ENCODE measurements at places on chromosomes 6 and 20.

DNA sequence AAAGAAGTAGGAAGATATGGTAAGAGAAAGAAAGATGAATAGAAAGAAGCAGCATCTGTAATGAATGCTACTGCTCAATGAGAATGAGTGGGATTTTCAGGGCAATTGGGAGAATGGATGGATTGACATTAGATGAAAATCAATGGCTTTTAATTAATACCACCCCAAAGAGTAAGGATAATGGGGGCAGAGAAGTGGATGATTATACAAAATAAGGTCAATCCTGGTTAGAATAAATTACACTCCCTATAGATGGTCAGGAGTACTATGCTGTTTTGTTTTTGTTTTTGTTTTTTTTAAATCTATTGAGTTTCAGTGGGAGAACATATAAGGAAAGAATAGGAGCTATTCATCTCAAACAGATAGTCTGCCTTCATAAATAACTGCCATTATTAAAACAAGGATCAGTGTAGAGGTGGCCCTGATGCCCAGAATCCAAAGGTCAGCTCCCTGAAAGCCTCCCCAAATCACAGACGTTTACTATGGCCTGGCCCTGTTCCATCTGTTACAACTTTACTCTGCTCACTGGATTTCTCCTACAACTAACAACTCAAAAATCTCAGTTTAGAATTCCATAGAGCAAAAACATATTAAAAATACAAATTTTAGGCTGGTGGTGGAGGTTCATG, 535.4 kb upstream of the NRSN1 start:
- no peak for DNase-seq

DNA sequence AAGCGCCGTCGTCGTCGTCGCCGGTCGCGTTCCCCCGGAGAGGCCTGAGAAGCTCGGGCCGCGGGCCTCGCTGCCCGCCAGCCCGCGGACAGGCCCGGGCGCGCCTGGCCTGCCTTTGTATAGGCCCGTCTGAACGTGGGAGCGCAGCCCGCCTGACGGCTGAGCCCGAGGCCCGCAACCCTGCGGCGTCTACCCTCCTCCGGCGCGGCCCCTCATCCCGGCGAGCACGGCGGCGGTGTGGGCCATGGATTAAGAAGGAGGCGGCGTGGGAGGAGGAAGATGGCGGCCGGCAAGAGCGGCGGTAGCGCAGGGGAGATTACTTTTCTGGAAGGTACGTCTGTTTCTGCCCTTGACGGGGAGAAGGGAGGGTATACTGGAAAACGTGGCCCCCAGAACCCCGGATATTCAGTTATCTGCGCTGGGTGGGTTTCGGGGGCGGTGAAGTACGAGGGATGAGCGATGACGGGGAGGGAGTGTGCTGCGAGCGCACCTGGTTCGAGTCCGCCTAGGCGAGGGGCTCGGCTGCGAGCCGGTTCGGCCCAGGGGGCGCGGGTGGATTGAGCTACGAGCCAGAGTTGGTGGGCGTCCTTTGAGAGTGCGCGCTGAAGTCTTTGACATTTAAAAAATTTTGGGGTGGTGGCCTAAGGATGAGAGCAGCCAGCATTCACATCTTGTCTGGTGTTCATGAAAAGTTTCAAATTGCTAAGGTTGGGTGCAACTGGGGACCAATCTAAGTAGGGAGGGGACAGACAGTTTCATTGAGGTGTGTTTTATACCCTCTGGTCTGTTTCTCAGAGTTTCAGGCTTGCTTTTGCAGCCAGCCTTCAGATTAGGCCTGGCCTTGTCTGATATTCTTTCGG, 796 bp downstream of the SENP6 start:
- peak; percentile 41 for DNase-seq

DNA sequence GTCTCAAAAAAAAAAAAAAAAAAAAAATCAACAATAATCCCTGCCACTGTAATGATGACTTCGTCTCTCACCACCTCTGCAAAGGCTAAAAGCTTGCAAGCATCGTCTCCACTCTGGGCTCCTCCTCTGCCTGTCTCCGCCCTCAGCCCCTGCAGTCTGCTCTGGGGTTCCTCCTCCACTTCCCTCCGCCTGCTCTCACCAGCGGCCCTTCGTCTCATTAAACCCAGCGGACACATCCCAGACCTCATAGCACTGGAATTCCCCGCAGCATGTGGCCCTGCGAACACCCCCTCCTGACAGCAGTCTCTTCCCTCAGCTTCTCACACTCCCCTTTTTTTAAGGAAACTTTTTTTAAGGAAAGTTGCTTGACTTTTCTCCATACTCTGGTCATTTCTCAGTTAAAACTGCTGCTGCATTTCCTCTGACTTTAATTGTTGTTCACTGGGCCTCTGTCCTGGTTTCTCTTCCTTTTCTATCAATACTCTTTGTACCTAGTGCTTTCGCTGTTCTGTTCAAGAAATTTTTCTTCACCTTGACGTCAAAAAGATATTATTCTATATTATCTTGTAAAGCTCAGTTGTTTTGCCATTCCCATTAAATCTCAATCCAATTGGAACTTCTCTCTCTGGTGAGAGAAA, 70.9 kb upstream of the PLEKHG1 start:
- DNase-seq = peak; percentile 22

- DNase-seq = no peak
Observed at GRCh38 chr20:37454636-37455385, 66.2 kb upstream of the NNAT start.

DNA sequence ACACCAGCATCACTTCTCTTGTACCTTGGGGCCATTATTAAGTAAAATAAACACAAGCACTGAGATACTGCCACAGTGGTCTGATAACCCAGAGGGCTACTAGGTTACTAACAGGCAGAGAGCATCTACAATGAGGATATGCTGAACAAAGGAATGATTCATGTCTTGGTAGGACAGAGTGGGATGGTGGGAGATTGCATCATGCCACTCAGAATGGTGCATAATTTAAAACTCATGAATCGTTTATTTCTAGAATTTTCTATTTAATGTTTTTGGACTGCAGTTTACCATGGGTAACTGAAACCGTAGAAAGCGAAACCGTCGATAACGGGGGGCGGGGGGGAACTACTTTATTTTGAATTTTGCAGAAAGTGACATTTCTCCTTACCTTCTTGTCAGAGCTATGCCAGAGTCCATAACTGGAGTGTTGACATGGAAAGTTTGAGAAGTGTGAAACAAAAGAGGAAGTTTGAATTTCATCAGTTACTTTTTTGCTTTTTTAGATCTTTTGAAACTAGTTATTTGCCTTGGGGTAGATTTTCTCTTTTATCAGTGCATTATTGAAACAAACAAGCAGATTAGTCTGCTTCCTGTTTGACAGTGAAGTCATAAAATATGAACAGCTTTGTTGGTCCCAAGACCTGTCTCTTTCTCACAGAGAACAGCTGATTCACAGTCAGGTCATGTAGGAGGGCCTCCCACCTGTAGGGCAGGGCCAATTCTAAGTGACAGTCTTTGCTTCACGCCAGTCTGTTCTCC, 124.9 kb downstream of the KLHL32 start:
- DNase-seq = no peak

- DNase-seq = no peak
Observed at GRCh38 chr20:19114410-19114809, 98.0 kb upstream of the SLC24A3 start.

- no peak for DNase-seq
Observed at GRCh38 chr20:63099456-63100173, 92.9 kb upstream of the BHLHE23 start.

- DNase-seq = no peak
Observed at GRCh38 chr6:139702706-139703105, 328.3 kb upstream of the CITED2 start.

GRCh38 chr6:44012078-44012493, 115.2 kb downstream of the MRPL14 start:
- no peak for DNase-seq

DNA sequence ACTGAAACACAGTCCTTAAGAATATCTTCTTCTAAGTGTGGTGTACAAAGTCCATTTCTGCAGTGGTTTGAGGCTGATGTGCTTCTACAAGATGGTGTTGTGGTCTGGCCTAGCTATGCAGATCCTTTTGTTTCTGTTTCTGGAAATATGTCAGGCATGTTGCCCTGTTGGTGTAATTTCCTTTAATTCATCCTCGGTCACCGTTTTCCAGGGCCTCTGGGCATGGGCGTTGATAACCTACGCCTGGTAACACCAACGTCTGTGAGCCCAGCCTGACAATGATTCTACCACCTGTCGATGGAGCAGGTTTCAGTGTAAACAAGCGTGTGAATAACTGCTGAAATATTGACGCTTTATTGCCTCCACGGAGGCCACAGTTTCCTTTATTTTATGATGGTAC, 33.3 kb upstream of the AFDN start:
- DNase-seq = no peak

DNA sequence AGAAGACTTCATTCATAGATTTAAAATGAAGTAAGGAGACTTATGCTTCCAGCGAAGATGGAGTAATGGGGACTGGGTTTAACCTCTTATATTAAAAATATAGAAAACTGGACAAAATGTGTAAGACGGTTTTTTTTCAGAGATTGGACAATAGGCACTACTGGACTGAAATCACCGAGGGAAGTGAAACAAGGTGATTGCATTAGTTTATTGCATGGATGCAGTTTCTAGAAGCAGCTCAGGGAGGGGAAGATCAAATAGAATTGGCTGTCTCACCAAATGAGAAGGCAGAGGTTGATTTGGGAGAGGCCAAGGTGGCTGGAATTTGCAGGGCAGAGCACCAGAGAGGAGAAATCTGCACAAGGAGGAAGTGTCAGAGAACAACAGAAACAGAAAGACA, 162.6 kb downstream of the DNAH8 start:
- DNase-seq = no peak

GRCh38 chr6:31794866-31795615, 511 bp downstream of the VARS1 start:
- no peak for DNase-seq

GRCh38 chr20:39025883-39026282, 63.7 kb downstream of the DHX35 start:
- no peak for DNase-seq

DNA sequence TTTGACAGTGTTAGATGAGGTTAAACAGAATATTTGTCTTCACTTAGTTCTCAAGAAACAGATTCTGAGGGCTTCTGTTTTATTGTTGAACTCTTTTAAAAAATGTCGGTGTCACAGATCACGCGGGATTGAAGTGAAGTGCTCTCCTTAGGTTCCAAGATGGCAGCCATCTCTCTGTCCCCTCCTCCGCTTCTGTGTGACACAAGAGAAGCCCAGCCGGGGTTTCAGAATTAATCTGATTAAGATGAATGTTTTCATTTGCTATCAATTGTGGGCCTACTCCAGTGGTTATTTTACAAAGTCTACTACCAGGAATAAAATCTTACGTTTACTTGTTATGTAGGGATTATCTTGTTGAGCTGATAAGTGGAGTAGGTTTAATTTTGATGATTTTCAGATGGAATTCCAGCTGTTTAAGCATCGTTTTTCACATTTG, 10.9 kb downstream of the HIVEP1 start:
- DNase-seq = no peak

GRCh38 chr6:158085261-158086053, 82.6 kb downstream of the SERAC1 start:
- DNase-seq = peak; percentile 30
